ENCODE measurements at places on chromosomes 4 and X.
A peak's percentile ranks its signal among the peaks of the same experiment; 100 is the strongest.

DNA sequence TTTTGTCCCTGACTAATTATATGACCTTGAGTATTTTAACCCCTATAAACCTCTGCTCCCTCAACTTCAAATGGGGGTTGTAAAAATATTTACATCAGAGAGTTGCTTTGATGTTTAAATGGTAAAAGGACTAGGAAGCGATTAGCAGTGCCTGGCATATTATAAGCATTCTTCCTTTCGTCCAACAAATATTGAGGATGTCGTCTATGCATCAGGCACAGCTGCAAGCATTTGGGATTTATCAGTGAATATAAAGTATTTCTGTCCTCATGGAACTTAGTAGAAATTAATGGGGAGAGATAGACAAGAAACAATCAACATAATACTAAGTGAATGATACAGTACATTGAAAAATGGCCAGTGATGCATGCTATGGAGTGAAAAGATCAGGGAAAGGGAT, 115.5 kb upstream of the EDNRA start:
- no peak for DNase-seq

GRCh38 chrX:136781180-136781797, 557 bp upstream of the ARHGEF6 start:
- no peak for DNase-seq

DNA sequence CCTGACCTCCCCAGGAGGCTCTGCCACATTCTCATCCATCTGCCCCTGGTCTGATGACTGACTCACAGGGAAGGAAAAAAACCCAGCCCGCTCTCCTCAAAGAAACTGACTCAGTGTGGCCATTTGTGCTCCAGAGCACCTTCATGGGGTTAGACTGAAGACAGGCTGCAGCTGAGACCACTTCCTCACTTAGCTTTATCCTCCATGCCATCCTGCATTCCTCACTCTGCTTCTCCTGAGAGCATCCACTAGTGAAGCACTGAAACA, 35.9 kb upstream of the HPSE start:
- DNase-seq = no peak

DNA sequence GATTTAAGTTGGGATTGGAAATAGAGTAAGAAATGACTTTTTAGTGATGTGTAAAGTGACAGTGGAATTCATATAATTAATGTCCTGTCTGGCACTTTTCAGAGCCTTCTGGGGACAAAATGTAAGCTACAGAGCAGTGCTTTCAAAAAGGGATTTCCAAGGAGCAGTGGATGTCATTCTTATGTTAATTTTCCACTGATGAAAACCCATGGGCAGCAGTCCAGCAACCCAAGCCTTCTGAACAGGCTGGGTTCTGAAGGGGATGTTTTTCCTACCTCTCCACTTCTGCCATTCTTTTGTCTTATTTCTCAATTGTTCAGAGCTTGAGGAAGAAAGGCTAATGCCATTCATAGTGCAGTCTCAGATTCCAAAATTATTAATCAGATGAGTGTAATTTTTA, 717.6 kb upstream of the HS3ST1 start:
- DNase-seq = no peak

- DNase-seq = peak; percentile 57
Measured at GRCh38 chr4:9870165-9870790, 88.8 kb downstream of the DRD5 start.

GRCh38 chr4:94256828-94257227, 49.2 kb downstream of the SMARCAD1 start:
- DNase-seq = no peak

- no peak for DNase-seq
Measured at GRCh38 chr4:37555322-37555721, 130.9 kb downstream of the RELL1 start.

DNA sequence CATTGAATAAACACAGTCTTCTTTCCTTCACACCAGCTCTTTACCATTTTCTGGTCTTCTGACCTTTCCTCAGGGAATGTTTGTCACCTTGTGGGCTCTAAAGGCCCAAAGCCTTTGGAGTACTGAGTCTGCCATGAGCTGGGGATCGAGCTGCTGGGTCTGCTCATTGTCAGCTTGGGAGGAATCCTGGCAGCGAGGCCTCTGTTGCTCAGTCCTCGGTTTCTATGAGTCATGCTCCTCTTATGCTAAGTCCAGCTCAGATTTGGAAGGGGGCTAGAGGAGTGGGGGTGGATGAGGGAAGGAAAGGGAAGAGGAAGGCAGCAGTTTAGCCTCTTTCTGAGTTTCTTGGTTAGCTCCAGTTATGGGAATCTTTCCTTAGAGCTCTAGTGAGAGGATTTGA, 31.1 kb downstream of the NHSL2 start:
- peak; percentile 66 for DNase-seq

- DNase-seq = no peak
Measured at GRCh38 chr4:2689825-2690700, 66.1 kb downstream of the TNIP2 start.

DNA sequence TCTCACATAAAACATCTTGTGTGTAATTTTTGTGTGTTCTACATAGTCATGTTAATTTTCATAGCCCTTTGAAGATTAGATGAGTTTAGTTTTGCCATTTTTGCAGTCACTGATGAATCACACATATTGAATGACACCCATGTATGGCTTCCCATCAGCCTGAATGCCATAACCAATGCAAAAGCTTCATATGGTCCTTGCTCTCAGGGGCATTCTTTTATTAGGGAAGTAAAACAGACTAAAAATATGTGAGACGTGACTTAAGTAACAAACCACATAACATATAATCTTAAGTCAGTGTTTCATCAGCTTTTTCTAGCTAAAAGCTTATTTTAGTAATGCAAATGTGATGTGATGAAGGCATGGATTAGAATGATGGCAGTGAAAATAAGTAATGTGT, 8.2 kb downstream of the SLC25A4 start:
- DNase-seq = no peak

- no peak for DNase-seq
Measured at GRCh38 chrX:136159611-136160025, 12.3 kb downstream of the FHL1 start.

GRCh38 chrX:7147413-7147977, at the start of gene STS:
Gene STS, plus strand, starts transcription at chrX:7147712. Its CDS starts 105,488 bp downstream, at chrX:7253200.
- peak; percentile 68 for DNase-seq

- no peak for DNase-seq
Measured at GRCh38 chr4:60992037-60992436, 208.1 kb upstream of the ADGRL3 start.

GRCh38 chrX:136496186-136496763, 1.1 kb upstream of the HTATSF1 start:
- DNase-seq = no peak

DNA sequence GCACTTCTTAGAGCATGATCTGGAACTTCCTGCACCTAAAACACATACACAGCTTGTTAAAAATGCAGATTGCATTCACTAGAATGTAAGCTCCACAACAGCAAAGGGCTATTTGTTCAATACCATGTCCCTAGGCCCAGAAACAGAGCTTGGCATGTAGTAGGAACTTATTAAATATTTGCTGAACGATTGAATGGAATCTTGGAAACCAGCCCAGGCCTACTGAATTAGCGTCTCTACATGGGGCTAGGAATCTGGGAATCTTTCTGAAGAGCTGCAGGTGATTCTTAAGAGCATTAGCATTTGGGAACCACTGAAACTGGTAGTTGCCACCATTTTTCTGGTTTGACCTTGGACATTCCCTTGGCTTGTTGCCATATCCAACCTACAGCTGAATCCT, 234.1 kb downstream of the STIM2 start:
- DNase-seq = peak; percentile 36

DNA sequence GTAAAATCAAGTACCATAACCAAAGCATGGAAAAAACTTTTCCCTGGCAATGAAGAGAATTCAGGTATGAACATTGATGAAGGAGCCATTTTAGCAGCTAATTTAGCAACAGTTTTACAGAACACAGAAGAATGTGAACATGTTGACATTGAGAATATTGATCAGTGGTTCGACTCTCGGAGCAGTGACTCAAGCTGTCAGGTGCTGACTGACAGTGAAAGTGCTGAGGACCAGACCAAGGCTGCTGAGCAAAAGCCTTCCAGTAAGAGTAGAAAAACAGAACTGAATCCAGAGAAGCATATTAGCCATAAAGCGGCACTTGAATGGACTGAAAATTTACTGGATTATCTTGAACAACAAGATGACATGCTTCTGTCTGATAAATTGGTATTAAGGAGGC, 2.8 kb downstream of the TIGD2 start:
- DNase-seq = no peak

GRCh38 chrX:29435396-29435795, 780.0 kb upstream of the MAGEB2 start:
- DNase-seq = no peak

DNA sequence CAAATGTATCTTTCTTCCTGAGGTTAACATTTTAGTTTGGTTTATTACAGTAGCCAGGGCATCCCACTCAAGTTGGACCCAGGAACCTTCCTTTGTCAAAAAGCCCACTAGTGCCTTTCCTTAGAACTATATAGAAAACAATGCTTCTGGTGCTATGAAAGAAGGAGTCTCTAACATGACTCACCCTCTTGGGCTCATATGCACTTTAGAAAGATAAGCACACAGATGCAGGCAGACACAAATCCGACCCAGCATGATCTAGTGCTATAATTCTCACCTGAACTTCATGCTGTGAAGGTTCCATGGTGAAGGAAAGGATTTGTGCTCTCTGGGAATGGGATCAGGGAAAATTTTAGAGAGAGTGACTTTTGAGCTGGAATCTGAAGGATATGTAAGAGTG, 289.4 kb downstream of the ANKRD50 start:
- no peak for DNase-seq

- no peak for DNase-seq
Measured at GRCh38 chr4:16292585-16292984, 66.3 kb upstream of the TAPT1 start.

GRCh38 chr4:86890790-86891189, 1.4 kb downstream of the C4orf36 start:
- DNase-seq = no peak

DNA sequence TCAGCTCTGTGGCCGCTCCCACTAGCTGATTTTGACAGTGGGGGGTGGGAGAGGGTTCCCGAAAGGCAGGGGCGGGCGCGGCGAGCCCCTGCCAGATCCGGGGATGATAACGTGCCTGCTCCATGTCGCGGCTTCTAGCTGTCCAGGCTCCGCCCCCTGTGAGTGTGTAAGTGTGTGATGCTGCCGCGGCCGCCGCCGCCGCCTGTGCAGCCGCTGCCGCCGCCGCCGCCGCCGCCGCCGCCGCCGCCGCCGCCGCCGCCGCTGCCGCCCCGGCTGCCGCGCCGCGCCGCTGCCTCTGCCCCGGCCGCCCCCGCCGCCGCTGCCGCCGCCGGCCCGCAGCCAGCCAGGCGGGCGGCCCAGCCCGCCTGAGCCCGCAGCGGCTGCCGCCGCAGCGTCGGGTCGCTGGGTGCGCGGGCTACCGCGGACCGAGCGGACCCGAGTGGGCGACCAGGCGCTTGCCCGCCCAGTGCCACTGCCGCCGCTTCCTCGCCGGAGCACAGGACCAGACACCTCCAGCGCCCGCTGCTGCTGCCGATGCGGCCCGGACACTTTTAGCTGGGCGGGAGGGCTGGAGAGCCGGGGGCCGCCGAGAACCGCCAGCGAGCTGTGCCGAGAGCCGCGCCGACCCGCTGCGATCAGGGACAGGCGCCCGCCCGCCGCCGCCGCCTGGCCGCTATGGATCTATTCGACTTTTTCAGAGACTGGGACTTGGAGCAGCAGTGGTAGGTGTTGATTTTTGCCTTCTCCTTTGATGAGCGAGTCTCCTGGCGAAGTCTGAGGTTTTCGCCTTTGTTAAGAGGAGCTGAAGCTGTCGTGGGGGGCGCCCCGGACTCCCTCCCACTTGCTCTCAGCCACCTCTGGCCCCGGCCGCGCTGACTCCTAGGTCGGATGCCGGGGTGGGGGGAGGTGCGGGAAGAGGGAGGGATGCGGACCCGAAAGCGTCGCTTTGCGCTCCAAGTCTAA, at the start of gene AFF2:
AFF2 (plus strand) TSS at position 195 of the 963 bp plus-strand sequence; CDS start at position 676, 481 bp downstream.
- DNase-seq = peak; percentile 75

DNA sequence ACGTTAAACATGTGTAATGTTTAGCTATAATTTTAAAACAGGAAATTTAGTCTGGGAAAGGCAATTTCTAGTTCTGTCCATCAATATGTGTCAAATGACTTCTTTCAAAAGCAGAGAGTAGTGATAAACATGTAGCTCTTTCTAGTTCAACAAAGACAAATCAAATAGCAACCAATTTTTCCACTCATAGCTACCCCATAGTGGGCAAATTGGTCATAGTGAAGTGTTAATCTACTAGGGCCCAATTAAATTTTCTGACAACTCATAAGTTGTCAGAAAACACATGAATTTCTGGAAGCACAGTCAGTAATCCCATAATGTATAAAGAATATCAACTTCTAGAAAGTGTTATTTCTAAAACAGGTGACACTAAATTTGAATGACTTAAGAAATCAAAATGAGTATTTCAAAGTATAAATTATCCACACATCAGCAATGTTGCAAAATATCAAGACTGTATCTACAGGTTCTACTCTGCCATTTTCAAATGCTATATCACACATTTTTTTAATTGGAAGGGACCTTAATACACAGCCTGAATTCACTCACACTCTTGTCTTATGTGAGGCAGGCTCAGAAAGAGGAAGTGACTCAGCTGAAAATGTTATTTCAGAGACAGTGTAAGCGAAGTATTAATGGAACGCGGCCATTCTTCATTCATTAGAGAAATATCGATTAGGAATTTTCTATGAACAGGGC, 7.7 kb downstream of the OCIAD2 start:
- no peak for DNase-seq

DNA sequence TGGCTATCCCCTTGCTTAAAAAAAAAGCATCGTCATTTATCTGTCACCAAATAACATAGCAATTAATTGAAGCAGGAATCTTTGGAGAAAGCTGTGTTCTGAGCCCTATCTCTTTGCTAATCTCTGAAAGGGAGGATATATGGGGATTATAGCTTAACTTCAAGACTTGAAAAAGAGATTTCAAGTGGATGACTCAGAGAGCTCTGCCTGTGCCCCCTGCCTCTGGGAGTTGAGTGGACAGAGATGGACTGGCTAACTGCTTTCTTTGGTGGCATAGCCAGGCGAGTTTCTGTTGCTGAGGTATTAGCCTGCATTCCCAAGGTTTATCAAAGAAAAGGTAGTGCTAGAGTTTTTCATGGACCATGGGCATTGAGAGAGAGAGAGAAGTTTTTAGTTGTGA, 91.6 kb downstream of the DDIT4L start:
- no peak for DNase-seq

DNA sequence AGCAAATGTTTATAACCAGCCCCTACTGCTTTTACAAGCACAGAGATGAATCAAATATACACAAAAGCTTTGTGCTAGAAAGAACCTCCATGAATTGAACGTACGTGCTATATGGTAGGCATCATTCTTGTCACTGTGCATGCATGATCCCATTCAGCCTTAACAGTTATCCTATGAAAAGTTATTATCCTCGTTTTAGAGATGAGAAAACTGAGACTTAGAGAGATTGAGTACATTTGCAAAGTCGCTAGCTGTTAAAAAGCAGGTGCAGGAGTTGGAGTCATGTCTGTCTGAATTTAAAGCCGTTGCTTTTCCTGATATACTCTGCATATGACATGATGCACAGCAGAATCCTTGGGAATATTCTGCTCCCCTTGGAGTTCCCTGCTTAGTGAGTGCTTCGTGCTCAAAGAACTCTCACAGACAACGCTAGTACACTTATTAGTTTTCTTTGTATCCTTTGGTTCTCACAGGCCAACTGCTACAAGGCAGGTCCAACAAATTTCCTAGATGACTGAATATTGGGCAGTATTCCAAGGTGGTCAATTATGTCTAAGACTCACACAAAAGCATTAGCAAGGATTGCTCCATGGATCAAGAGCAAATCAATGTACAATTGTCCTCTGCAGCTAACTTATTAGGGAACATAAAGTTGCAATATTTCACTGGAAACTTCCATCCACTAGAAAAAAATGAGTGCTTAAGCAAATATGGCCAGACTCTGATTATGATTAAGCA, 42.8 kb upstream of the TRIM2 start:
- no peak for DNase-seq

GRCh38 chr4:102399021-102399420, 53.7 kb upstream of the SLC39A8 start:
- DNase-seq = no peak
